ENCODE measurements at places on chromosomes 13 and 19. TPM values are rescaled to one million over a fixed set of nuclear protein-coding genes. Genes with fewer than 3 reads are reported as not detected.
A peak's percentile ranks its signal among the peaks of the same experiment; 100 is the strongest.

DNA sequence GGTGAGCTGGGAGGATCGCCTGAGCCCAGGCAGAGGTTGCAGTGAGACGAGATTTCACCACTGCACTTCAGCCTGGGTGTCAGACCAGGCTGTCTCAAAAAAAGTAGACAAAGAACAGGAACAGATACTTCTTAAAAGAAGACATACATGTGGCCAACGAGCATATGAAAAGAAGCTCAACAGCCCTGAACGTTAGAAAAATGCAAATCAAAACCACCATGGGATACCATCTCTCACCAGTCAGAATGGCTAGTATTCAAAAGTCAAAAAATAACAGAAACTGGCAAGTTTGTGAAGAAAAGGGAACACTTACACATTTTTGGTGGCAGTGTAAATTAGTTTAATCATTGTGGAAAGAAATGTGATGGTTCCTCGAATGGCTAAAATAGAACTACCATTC is 3.0 kb upstream of the LGALS14 start:
- DNase-seq, result no peak

DNA sequence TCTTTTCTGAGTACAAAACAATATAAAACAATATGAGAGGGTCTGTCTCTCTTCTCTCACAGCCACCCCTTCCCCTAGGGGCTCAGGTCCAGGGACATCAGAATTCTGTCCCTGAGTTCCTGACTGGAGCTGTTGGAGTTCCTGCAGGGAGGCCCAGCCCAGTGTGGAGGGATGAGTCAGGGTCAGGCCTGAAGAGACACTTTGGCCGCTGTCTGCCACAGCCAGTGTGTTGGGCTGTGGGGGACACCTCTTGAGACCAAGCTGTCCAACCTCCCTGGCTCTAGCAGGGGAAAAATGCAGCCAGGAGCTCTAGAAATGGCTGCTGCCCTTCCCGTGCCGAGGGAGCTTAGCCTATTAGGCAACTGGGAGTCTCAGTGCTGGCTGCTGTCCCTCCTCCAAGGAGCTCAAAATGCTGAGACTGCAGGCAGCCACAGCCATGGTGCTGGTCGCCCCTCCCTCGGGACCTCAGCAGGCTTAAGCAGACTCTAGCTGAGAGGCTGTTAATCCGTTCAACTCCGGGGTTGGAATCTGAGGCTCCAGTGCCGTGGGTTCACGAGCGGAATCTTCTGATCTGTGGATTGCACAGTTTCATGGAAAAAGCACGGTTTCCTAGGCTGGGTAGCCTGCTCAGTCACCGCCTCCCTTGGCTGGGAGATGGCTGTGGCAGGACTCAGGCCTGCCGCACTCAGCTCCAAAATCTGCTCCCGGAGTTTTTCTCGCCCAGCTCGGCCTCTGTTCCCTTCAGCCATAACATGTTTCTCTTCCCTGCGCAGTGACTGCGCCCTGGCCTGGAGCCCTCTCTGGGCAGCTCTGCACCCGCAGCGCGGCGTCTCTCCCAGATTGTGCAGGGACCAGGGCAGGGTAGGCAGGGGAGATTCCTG is 3.8 kb upstream of the ZNF626 start:
- no peak for DNase-seq

DNA sequence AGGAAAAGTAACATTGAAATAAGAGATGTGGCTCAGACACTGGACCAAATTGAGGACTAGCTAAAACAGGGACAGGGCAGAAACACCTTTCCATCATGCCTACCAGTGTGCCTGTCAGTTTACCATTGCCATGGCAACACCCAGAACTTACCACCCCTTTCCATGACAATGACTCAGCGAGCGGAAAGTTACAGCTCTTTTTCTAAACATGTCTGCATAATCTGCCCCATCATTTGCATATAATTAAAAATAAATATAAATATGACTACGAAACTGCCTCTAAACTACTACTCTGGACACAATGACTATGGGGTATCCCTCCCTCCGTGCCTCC is 96.0 kb downstream of the UBL3 start:
- no peak for DNase-seq

DNA sequence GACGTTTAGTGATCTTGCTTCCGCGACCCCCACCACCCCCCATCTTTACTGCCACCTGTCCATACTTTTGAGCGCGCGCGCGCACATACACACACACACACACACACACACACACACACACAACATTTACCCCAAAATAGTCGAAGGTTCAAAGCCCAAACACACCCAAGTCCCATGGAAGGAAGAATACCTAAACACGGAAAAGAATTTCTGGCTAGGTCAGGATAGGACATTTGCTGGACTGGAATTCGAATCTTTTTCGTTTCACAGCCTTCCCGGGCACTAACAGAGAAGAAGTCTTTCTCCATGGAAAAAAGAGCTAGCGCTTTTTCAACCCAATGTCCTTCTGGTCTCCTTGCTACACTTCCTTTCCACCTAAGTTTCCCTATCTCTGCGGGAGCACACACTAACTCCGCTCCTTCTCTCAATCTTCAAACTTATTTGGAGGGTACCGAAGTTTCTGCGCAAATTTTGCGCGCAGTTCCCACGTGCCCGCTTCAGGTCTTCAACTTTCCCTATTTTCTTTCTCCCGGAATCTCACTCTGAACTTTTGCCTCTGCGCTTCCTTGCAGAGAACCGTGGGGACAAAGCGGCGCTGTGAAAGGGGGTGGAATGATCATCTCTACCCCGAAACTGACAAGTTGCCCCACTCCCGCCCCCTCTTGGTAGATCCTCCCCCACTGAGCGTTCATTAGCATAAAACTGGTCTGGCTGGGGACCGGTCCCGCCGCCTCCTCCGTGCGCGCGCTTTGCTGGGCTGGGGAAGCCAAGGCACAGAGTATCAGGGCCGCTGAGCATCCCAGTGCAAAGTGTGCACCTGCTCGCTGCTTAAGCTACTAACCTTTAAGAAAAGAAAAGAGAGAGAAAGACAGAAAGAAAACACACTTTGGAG is 2.7 kb downstream of the DACH1 start:
- DNase-seq, result peak; percentile 23

DNA sequence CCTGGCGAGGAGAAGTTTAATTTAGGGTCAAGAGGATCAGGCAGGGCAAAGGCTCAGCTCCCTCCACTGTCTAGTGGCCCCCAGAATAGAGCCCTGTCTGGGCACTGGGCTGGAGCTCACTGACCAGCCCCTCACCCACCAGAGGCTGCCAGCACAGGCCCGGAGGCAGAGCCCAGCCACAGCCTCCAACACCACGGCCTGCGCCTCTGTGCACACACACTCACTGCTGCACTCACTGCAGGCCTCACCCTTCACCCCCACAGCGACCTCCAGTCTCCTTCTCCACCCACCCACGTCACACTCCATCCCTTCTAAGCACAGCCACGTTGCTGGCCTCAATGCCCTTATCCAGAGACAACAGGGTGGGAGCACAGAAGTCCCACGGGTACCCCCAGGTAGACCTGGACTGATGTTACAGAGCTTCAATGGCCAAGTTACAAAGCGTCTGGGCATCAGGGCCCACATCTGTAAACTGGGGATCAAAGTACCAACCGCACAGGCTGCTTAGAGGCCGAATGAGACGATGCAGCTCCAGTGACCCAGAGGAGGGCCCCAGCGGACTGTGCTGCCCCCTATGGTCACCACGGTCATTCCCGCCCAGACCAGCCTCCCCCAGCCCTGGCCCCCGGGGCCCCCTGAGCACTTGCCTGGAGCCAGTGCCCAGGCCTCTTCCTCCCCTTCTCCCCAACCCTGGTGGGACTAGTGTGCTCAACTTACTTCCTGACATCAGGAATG is 4.5 kb upstream of the PRKD2 start:
- no peak for DNase-seq

Gene LRRC63
- total RNA-seq, result 2.0 TPM

GRCh38 chr19:33290956-33291622 is 11.2 kb downstream of the CEBPA start:
- DNase-seq, result no peak

DNA sequence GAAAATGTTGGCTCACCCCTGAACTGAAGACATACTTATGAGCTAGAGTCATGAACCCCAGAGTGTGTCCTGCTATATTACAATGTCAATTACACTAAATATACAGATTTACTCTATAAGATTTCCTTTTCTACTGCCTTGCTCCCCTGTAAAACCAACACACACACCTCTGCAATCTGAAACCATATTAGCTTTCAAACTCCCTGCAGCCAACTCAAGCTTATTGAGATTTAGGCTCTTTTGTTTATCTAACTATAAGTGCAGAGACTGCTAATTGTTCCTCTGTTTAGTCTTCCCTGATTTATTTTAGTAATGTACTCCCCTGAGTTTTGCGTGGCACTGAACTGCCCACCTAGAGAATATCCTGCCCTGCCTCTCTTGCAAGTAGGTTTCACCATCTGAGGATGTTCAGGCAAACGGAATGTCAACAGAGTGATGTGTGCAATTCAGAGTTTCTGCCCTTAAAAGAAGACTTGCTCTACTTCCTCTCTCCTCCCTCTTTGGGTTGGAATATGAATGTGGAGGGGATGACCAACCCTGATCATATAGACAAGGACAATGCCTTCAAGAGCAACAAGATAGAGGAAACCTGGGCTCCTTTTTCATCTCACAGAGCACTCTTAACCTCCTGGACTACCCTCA is 22.3 kb downstream of the FAM216B start:
- no peak for DNase-seq

DNA sequence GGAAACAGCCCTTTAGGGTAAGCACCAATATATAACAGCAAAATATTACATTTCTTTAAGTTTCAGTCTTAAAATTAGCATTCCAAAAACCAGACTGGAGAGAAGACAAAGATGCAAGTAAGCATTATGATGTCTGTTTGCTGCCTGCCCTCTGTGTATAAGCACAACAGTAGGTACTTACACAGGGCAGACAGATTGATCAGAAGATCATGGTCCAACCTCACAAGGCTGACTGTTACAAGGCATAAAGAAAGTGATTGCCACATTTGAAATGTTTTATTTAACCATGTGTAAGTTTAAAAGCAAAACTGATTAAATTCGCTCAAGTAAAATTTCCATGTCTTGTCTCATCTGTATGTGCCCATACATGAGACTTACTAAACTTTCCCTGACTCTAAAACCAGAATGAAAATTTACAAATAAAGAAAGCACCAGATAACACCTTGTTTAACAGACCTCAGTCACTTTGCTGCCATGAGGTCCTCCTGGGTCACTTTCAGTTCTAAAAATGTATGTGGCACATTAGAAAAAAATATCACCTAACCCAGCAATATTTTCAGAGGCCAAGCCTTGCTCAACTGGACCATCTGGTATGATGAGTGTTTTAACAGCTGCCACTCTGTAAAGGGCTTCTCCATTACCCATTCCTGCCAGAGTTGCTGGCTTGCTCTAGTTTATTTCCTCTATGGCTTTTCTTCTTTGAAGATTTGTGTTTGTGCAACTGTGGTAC is 297.0 kb downstream of the RBM26 start:
- no peak for DNase-seq

Gene TMEM147
- total RNA-seq, result 50.1 TPM

Gene KLK6
- total RNA-seq, result not detected

- no peak for DNase-seq
Measured at GRCh38 chr13:25181597-25181996, 9.5 kb upstream of the AMER2 start.

DNA sequence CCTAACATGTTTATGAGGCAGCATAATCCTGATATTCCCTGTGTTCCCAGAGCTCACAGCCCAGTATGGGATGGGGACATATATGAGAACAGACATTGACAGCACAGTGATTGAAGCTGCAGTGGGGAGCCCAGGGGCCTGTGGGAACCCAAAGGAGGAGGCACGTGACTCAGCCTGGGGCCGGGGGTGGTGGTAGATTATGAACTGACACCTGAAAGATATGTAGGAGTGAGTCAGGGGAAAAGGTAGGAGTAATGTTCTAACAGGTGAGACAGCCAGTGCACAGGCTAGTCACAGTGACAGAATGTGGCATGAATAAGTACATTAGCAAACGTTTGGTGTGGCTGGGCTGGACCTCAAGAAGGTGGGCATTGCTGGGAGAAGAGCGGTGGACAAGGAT is 29.0 kb downstream of the CKM start:
- no peak for DNase-seq

Gene MEIS3
- total RNA-seq, result 104 TPM

DNA sequence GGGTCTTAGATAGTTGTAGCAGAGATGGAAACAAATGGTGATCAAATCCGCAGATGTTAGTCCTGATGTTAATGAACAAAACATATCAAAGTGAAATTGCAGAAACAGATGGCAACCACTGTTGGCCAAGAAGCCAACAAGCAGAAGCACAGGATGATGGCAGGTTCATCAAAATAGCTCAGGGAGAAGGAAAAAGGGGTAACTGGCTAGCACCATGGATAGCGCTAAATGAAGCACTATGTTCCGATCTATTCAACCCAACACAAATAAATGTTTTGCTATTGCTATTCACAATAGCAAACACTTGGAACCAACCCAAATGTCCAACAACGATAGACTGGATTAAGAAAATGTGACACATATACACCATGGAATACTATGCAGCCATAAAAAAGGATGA is 413.7 kb downstream of the FGF14 start:
- no peak for DNase-seq

Data from frontal cortex (tissue), 4 donors.